ENCODE measurements at places on chromosomes 3 and 15.

- DNase-seq = no peak
Observed at GRCh38 chr3:13264468-13264795, 155.7 kb downstream of the NUP210 start.

DNA sequence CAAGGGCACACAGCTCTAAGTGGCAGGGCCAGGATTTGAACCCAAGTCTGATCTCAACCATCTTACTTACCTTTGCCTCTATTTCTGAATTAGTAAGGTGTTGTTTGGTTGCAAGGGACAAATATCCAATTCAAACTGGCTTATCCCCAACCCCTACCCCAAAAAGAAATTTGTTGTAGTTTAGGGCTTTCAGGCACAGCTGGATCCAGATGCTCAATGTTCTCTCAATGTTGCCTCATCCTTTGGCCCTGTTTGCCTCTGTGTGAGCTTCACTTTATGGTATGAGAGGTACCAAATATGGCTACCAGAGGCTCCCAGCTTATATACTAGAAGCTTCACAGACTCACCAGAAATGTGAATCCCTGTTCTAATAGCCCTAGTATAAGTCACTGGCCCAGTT, 499.9 kb downstream of the SHQ1 start:
- DNase-seq = no peak

- DNase-seq = peak; percentile 54
Observed at GRCh38 chr3:16050641-16051467, 123.6 kb upstream of the GALNT15 start.

DNA sequence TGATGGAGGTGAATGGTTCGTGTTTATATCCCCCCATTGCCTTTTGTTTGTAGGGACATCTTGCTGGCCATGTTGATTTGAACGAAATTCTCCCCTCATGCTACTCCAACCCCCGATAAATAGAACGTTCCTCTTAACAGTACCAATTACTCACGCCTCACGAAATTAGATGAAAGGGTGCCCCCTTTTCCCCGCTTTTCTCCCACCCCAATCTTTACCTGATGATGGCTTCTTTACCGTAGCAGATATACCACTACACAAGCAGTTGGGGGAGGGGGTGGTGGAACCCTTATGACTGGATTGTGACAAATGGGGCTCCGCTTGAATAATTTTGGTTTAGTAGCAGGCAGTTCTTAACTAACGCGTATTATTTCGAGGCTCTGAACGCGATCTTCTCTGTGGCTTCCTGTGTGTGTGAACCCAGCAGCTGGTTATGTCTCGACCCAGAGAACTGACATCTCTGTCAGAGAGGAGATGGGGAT, 1.1 kb downstream of the PIAS1 start:
- DNase-seq = peak; percentile 49

GRCh38 chr15:62618846-62619504, 423.6 kb upstream of the TPM1 start:
- DNase-seq = peak; percentile 26

DNA sequence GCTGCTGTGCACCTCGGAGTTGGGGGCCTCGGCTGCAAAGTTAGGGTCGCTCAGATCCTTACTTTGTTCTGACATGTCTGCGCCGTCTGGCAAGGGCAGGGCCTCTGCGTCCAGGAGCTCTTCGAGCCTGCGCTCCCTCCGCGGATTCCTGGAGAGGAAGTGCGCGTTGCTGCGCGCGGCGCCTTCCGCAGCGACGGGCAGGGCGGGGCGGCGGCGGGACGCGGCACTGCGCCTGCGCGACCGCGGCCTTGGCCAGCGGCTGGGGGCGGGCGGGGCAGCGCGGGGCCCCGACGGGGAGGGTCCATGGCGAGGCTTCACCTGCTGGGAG, at the start of gene NDN:
NDN (minus strand) TSS at position 163 of the 328 bp plus-strand sequence; CDS start at position 75, 88 bp downstream.
- DNase-seq = peak; percentile 68

DNA sequence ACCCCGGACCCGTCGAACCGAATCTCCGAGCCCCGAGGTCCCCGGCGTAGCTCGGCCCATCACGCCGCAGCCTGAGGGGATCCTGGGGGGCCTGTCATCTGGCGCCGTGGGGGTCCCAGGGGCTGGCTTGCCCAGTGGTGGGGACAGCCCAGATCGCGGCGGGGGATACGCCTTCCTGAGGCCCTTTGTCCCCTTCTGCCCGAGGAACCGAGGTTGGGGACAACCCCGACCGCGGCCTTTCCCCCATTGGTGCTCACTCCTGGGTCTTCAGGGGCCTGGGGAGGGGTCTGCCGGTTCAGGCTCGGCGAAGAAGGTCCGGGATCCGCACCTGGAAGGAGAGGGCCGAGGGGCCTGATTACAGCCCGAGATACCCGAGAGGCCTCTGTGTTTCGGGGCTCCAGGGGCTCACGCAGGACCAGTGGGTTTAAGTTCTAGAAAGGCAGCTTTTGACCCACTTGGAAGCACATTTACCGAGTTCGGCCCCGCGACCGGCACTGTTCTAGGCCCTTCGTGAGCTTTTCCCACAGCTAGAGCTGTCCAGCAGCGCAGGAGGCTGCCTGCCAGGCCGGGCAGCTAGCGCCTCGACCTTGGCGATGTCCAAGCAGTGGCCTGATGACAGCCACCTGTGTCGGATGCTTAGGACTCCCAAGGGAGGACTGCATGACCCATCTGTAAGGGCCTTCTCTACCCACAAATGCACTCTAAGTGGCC, 504 bp downstream of the ABHD2 start:
- no peak for DNase-seq

- DNase-seq = no peak
Observed at GRCh38 chr3:76310089-76310488, 524.7 kb upstream of the ZNF717 start.

- no peak for DNase-seq
Observed at GRCh38 chr3:142858043-142858442, 30.8 kb downstream of the PCOLCE2 start.

DNA sequence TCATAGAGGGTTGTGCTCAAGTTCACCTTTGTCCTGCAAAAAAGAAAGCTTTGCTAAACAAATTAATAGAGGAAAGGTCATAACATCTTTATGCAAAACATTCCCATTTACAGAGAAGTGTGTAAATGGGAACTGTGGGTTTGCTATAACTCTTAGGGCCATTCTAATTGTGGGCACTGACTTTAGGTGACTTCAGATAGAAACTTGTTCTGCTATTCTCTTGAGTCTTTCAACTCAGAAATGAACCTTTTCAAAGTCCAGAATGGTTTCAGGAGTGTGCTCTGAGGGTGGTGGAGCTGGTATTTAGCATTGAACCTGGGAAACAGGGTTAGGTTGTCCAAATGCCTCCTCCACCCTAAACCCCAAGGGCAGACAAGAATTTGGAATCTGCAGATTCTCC, 34.0 kb downstream of the SPTSSB start:
- no peak for DNase-seq

- DNase-seq = no peak
Observed at GRCh38 chr15:94386351-94386750, 155.0 kb downstream of the MCTP2 start.
